ENCODE measurements at places on chromosomes 12 and 14.

DNA sequence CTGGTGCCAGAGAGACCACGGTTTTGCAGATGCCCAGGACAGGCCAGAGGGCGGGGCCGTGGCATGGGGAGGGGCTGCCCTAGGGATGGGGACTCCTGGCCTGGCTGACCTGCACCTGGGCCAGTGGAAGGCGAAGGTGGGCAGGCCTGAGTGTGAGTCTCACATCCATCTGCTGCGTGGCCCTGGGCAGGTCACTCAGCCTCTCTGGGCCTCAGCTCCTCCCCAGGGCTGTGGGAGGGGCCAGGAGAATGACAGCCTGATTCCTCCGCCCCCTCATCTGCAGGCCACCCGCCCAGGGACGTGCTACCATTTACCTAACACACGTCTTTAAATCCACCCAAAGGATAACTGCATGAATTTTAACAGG lies 90.9 kb downstream of the GALNT9 start:
- DNase-seq = no peak

DNA sequence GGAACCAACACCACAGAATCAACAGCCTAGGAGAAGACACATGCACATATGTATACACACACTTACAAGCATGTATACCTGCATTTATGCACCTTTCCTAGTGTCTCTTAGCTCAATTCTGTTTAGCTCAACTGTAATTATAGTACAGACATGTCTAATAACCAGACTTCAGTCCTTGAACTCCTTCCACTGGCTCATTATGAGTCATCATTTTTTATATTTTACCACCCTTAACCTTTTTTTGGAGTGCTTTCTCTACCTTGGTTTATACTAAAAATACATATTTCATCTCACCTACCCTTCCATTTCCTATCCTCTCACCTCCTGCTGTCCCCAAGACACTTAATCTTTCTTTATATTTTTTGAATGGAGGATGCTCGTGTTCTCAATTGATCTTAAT lies 110.4 kb downstream of the ARID2 start:
- no peak for DNase-seq

DNA sequence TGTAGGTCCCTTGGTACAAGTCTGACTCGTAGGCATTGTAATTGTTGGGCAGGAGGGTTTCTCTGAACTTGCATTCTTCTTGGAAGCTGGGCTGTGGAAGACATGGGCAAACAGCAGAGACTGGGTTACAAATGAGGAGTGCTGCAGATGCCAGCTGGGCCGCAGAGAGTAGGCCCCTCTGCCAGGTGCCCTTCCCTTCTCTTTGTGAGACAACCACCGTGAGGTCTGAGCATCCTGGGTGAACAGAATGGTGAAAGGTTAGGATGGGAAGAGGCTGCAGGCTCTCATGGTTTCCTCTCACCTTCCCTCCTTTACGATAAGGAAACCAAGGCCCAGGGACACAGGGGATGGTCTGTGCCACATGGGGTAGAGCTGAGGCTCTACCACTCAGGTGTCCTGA lies 11.3 kb downstream of the FGF6 start:
- DNase-seq = no peak

- no peak for DNase-seq
Observed at GRCh38 chr12:32015036-32015435, 55.8 kb downstream of the RESF1 start.

DNA sequence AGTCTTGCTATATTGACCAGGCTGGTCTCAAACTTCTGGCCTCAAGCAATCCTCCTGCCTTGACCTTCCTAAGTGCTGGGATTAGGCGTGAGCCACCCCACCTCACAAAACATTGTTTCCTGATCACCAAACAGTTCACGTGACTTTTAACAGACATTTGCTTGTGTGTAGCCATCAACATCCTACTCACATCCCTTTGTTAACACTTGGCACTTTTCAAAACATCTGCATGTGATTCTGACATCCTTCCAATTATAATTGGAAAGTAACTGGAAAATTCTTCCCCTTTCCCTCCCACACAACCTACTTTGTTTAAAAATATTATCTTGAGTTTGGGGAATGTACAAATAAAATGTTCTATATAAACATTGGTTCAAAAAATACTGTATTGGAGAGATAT lies 317.9 kb downstream of the PCNX1 start:
- DNase-seq = no peak

DNA sequence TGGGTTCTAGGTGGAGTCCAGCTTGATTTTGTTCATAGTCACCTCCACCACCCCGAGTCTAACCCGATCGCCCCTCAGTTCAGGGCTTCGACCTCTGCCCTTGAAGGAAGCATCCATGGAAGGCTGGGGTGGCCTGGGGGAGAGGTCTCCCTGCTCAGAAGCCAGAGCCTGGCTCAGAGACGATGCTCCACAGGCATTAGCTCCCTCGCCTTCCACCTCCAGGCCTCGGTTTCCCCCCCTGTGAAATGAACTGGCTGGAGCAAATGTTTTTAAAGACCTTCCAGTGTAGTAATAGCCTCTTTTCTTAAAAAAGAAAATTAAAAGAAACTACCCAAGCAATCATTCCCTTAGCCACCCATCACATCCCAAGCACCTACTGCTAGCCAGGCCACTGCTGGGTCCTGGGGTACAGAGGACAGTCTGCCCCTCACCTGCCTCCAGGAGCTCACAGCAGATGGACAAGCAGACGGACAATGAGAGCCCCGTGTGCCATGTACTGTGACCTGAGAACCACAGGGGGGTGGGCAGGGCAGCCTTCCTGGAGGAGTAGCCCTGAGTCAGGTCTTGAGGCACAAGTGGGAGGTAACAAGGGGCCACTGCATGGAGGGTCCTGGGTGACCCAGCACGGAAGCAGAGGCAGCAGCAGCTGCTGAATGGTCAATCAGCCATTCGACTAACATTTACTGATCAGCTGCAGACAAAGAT lies 42.3 kb upstream of the EML1 start:
- no peak for DNase-seq

DNA sequence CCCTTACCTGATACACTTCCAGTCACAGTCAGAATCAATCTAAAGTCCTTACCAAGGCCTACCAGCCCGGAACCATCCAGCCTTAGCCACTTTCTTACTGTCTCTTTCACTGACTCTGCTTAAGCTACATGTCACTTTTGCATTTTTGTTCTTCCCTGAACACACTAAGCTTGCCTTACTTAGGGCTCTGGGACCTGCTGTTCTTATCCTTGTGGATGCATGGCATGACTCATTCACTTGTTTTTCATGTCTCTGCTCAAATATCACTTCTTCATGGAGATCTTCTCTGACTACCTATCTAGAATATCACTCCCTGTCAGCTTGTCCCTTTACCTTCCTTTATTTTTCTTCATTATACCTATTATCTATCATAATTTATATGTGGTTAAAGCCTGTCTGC lies 65.6 kb upstream of the ZDHHC17 start:
- no peak for DNase-seq

- DNase-seq = peak; percentile 53
Observed at GRCh38 chr14:105021656-105022275, 883 bp upstream of the CDCA4 start.

DNA sequence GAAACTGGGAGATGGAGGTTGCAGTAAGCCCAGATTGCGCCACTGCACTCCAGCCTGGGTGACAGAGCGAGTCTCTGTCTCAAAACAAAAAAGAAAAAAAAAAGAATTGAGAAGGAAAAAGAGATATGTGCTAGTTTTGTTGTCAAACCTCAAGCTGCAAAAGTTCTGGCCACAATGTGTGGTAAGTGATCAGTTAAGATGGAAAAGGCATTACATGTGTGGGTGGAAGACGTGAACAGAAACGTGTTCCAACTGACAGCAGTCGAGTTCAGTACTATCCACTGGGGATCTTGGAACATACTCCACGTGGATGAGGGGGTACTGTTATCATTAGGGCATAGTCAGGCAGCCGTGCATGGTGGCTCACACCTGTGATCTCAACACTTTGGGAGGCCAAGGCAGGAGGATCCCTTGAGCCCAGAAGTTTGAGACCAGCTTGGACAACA lies 17.3 kb downstream of the GPR68 start:
- DNase-seq = no peak

- DNase-seq = peak; percentile 54
Observed at GRCh38 chr12:119544765-119545625, 48.6 kb upstream of the TMEM233 start.

GRCh38 chr12:59040656-59041055 lies 120.4 kb upstream of the LRIG3 start:
- no peak for DNase-seq

DNA sequence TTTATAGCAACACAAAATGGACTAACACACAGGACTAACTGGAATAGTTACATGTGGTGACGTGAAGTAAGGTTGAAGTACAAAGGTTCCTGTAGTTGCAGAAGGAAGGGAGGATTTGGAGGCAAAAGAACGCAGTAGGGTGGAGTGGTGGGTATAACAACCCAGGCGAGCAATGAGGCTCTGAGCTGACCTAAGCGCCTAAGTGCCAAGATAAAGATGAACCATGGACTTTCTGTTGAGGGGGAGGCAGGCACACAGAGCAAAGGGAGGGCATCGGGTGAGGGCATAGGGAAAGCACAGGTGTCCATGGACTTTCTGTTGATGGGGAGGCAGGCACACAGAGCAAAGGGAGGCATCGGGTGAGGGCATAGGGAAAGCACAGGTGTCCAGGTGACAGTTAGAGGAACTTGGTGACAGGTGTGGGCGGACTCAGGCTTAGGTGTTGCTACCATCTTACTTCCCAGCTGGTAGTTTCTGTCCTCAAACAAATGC lies 15.2 kb downstream of the SCNN1A start:
- DNase-seq = no peak

DNA sequence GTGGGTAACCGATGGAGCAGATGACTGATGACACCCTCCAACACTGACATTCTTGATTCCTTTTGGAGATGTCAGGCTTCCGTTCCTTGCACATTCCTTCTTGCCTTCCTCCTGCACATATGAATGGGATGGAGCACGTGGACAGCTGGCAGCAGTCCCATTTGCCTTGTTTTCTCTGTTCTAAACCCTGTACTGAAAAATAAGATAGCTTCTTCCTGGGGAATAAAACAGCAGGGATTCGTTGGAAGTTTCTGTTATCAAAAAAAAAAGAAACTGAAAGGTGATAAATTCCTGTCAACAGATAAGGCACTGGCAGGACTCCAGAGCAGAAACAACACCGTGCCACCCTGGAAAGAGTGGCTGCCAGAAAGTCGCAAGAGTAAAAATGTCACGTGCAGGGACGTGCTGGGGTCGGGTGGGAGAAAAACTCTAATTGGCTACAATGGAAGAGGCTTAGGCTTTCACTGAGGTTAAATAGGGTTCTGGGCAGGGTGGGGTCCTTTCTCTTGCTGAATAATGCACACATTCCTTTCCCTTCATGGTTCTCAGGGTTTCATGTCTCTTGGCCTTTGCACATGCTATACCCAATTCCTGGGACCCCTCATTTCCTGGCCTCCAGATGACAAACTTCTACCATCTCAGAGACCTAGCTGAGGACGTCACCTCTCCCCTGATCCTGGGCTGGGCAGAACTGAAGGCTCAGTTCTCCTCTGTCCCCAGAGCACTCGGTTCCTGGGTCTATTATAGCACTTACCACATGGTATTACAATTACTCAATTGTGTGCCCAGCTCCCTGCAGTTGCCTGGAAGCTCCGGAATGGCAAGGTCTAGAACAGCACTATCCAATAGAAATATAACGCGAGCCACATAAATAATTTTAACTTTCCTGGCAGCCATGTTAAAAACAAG lies 7.0 kb upstream of the NUAK1 start:
- no peak for DNase-seq

DNA sequence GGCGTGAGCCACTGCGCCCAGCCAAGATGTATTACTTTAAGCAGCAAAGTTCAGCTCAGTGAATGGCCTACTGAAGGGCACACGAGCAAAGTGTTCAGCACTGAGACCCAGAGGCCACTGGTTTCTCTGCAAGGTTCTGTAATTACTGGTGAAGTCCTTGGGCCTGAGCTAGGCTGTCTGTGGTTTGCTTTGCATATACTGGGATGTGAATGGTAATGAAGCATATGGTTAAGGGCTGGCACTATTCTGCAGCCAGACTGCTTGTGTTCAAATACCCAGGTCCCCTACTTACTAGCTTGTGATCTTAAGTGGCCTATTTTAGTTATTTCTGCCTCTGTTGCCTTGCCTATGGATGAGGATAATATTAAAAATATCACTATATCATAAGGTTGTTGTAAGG lies 72.0 kb downstream of the LLPH start:
- no peak for DNase-seq

DNA sequence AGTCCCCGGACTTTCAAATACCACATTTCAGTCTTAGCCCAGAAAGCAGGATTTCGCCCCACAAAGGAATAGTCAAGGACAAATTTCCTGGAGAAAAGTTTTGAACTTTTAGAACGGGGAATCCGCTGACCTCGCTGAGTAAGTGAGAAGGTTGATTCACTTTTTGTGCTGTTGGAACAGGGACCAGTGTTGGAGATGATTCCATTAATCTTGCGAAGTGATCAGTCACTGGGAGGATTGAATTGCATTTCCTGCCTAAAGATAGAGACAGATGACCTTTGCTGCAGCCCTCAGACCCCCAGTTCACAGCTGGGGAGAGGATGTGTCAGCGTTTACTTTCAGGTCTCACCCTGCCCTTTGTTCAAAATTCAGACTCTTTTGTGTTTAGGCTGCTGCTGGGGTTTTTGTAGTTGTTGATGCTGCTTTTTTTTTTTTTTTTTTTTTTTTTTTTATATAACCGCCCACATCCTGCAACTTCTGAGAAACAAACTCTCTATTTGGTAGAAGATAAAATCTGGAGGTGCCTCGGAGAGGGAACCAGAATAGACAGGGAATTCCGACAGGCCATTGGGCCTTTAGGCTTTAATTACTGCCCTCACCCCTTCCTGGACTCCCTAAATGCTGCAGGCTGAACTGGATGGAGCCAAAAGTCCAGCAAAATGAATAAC lies 9.8 kb upstream of the KDM2B start:
- DNase-seq = peak; percentile 78

GRCh38 chr12:2306735-2307134 lies 253.9 kb downstream of the CACNA1C start:
- DNase-seq = no peak

DNA sequence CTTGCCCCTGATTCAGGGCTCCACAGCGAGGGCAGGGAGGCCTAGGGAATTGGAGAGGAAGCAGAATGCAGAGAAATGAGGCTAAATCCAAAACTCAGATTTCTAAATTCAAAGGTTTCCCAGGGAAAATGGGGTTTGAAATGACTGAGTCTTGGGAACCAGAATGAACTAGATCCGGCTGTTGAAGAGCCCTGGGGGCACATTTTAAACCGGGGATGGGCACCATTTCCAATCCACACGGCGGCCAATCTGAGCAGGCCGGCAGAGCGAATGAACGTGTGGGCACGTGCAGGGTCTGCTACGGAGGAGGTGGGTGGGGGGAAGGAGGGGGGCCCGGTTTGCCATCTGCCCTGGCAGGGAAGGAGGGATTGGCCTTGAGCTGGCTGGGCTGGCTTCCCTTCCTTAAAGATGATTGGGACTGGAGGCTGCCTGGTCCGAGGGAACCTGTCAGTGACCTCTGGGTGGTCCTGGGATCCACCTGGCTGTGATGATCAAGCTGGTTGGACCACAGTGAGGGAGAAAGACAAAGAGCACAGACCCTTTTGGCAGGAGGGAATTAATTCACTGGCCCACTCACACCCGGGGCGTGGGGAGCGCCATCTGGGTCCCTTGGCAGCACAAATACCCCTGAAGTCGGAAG lies 161.0 kb downstream of the RBM19 start:
- DNase-seq = no peak

All from CD4-positive, alpha-beta T cell treated with Interleukin-17A for 4 hours (primary cell).